NCI-H1092 (cell line): ENCODE measurements at places on chromosomes 1 and 21.
A peak's percentile ranks its signal among the peaks of the same experiment; 100 is the strongest.

DNA sequence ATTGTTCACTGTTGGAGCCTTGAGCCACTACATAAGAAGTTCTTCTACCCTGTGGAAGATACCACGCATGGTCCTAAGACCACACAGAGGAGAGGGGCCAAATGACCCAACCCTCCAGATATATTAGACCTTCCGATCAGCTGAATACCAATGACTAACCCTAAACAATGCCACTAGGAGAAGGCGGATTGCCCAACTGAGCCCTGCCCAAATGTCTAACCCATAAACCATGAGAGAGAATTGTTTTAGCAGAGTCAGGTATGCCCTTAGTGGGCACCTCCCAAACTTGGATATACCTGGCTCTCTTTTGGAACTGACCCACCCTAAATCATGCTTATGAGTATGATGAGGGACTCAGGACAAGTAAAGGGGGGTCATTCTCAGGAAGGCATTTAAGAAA lies 12.3 kb downstream of the SMG5 start:
- no peak for DNase-seq

- no peak for DNase-seq
Observed at GRCh38 chr1:93625582-93626327, 55.9 kb downstream of the BCAR3 start.

- no peak for DNase-seq
Observed at GRCh38 chr1:209219791-209220524, 363.6 kb upstream of the CAMK1G start.

DNA sequence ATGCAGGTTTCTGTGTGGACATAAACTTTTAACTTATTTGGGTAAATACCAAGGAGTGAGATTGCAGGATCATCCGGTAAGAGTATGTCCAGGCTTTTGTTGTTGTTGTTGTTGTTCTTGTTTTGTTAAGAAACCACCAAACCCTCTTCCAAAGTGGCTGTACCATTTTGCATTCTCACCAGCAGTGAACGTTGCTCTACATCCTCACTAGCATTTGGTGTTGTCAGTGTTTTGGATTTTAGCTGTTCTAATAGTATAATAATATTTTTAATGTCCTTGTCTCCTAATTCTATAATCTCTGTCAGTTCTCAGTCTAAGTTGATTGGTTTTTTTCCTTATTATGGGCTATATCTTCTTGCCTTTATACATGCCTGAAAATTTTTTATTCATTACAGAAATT lies 37.8 kb downstream of the TENT5C start:
- DNase-seq = no peak

DNA sequence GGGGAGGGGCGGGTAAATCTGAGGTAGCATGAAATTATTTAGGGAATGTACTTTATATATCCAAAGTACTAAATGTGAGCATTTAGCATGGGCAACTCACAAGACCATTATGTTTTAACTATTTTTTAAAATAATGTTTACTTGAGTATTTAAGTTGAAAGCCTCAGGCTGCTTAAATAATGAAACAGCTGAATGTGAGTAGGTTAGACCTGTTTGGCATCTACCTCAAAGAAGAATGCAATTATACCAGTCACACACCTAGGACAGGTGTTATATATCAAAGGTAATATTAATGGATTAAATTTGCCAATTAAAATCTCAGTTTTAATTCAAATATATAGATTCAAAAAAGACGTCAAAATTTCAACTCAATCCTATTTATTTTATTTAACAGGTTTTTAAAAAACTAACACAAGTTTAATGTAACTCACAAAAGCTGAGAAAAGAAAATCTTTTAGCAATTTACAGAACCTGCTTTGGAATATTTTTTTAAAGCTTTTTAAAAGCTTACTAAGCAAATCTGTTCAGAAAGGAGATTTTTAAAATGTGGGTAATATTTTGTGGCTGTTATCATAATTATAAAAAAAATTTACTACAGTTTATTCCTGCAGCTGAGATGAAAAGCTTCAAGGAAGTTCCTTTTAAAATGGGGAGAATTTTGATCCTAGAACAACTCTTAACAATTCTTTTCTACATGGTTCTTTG lies 104.6 kb upstream of the LBR start:
- no peak for DNase-seq

- no peak for DNase-seq
Observed at GRCh38 chr1:104787866-104788510, 1038.3 kb downstream of the AMY1C start.

DNA sequence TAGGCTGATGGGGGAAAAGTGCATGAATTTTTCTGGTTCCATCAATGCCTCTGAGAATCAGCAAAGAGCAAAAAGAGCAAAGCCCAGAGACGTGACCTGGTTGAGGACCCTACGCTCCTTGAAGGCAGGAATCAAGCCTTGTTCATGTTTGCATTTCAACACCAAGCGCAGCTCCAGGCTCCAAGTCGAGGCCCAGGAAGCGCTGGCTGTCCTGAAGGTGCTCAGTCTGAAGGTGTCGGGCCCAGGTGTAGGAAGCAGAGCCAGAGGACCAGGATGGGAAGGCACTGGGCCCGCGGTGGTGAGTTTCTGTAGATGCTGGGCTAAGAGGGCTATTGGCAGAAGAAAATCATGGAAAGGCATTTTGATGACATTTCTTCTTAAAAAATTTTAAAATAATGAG lies 25.6 kb upstream of the KCNE2 start:
- no peak for DNase-seq

DNA sequence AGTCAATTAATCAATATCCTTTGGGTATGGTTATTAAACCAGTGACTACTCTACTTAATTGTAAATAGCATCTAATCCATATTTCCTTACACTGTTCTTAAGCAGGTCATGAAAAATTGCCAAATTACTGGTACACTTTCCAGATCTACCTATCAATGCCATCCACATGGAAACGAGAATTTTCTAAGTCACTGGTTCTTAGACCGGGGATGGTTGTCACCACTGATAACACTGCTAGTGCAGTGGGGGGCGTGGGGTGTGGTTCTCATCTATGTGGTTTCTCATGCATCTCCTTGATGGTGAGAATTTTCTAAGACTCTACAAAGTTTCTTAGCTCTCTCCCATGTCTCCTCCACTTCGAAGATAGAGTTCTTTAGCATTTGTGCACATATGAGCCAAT lies 63.7 kb upstream of the COG2 start:
- DNase-seq = no peak

- peak; percentile 72 for DNase-seq
Observed at GRCh38 chr1:18149027-18149641, 41.5 kb downstream of the IGSF21 start.

GRCh38 chr1:115771847-115772457 lies 3.4 kb upstream of the CASQ2 start:
- DNase-seq = peak; percentile 79

- DNase-seq = no peak
Observed at GRCh38 chr1:6969762-6970161, 184.5 kb downstream of the CAMTA1 start.

DNA sequence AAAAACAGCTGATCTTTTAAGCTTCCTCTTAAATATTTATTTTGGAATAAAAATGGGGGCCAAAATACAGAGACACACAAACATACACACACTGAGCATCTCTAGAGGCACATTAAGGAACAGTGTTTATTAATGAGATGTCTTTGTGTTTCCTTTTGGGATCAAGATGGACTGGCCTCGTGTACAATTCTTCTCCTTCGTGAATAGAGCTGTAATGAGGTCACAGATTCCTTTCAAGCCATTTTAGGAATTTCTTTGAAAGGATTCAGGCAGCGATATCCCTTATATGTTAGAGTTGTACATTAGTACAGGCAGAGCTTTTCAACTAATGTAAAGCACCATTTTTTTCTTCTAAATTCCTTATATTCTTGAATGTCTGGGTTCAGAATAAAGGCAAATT lies 295.7 kb downstream of the CHRM3 start:
- no peak for DNase-seq

- no peak for DNase-seq
Observed at GRCh38 chr1:157774412-157774811, 2.5 kb downstream of the FCRL2 start.

GRCh38 chr1:182495693-182496092 lies 45.7 kb downstream of the RGSL1 start:
- DNase-seq = no peak

DNA sequence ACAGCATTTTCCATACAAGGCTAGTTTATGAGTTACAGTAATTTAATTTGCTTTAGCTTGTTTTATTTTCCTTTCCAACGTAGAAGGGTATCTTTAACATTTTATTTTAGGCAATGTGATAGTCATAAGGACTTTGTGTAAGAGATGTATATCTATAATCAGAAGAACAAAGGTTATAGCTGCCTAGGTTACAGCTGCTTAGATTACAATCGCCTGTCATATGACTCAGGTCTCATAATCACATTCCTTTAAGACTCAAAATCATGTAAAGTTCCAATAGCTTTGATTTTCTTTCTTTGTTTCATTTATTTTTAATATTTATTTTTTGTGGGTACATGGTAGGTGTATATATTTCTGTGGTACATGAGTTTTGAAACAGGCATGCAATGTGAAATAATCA lies 37.8 kb upstream of the COP1 start:
- DNase-seq = no peak

- no peak for DNase-seq
Observed at GRCh38 chr21:17697473-17697872, 84.8 kb upstream of the BTG3 start.

DNA sequence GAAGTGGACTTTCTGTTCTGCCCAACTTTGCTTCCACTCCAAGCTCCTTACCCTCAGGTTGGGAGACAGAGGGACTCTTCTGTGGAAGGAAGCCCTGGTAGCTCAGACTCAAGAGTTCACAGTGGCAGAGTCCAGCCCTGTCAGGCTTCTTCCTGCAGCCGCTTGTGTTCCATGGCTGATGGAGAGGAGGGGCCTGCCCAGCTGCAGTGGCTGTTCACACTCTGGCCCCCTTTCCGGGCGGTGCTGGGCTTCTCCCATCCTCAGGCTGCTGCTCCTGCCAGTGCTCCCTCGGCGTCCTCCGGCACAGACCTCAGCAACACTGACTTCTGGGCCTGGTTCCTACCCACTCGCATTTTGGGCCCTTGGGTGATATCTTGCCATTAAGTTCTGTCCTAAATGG lies 4.0 kb downstream of the KRTAP10-1 start:
- no peak for DNase-seq

- DNase-seq = no peak
Observed at GRCh38 chr1:246365708-246366107, 141.4 kb downstream of the SMYD3 start.

GRCh38 chr21:42007356-42007940 lies 2.7 kb downstream of the ZBTB21 start:
- DNase-seq = no peak

GRCh38 chr1:46190539-46190938 lies 7.7 kb downstream of the POMGNT1 start:
- DNase-seq = no peak
